ENCODE measurements at places on chromosomes 7 and 10. TPM values are rescaled to one million over a fixed set of nuclear protein-coding genes. Genes with fewer than 3 reads are reported as not detected.

SYT15B gene
- 0.56 TPM for total RNA-seq

DNA sequence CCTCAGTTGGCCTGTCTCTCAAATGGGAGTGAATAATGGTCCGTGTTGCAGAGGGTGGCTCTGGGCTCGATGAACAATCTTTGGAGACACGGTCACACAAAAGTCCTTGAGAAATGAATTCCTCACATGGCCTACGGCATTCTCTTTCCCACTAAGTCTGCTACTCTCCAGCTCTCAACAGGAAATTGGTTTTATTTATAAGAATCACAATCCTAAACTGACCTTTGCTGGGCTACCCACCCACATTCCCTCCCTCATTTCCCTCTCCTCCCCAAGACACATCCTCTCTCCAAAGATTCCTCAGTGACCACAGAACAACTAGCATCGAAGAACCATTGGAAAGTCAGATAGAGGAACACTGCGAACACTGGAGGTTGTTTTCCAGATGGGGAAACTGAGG lies 4.7 kb downstream of the AFAP1L2 start:
- DNase-seq = no peak
- H3K4me1 ChIP-seq = no peaks in the 10 kb centered on the region
- H3K27me3 ChIP-seq = peaks cover 56% of the 10 kb centered on the region
- H3K36me3 ChIP-seq = no peaks in the 10 kb centered on the region
- no peak overlapping the region for H3K4me3 ChIP-seq

DNA sequence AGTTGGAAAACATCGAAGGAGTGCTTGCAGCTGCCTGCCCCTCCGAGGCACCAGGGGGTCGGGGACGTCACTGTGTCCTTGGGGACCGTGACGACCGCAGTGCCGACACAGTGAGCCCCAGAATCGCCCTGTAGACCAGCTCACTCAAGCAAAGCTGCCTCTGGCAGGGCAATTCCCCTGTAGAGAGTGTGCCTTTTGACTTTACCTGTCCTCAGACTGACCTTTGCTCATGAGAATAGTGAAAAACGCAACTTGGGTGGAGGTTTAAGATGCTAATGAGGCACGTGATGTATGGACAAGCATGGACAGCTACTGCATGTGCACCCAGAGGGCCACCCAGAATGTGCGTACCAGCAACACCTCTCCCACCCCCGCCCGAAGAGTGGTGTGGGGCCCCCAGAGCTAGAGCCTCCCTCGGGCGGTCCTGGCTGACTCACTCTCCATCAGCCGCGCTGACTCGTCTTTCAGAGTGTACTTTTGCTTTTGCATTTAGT lies 271.9 kb downstream of the ADARB2 start:
- H3K4me1 ChIP-seq = no peaks in the 10 kb centered on the region
- H3K4me3 ChIP-seq = no peak overlapping the region
- H3K36me3 ChIP-seq = no peaks in the 10 kb centered on the region
- no peak overlapping the region for H3K27ac ChIP-seq

SFTPA1 gene
- total RNA-seq = not detected

DNA sequence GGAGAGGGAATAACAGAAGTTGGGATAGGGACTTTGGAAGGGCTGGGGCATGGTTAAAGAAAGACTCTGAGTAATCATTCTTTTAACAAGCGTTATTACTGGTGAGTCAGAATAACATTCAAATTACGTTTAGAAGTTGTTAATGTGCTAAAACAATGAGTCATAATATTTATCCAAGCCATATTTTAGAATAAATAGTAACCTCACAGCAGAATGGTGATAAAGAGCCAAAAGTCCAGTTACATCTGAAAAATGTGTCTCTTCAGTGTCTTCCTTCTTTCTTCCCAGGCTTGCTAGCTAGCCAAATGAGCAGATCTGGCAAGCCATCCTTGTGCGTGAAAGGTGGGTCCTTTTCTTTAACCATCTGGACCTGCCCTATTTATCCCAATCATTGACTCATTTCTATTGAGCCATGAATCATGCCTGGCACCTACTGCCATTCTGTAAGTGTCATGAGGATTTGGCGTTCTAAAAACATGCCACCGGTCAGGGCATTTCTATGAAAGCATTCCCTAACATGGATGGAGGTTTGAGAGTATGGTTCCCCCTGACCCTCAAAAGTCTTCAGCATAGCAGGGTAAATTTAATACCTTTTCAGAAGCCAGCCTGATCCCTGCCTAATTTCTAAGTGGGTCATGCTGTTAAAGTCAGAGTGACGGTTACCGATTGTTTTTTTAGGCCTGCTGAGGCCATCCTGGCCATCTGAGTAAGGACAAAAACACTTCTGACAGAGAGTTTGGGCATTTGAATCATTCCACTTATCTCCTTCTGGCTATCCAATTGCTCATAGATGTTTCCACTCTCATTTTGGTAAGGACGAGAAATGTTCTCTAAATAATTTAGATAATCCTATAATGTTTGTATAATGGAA lies 26.9 kb downstream of the MYPN start:
- H3K4me1 ChIP-seq = peaks cover 22% of the 10 kb centered on the region
- no peaks in the 10 kb centered on the region for H3K27me3 ChIP-seq
- no peaks in the 10 kb centered on the region for H3K36me3 ChIP-seq
- H3K4me3 ChIP-seq = peak overlapping the region; percentile 23
- DNase-seq = peak; percentile 92

DNA sequence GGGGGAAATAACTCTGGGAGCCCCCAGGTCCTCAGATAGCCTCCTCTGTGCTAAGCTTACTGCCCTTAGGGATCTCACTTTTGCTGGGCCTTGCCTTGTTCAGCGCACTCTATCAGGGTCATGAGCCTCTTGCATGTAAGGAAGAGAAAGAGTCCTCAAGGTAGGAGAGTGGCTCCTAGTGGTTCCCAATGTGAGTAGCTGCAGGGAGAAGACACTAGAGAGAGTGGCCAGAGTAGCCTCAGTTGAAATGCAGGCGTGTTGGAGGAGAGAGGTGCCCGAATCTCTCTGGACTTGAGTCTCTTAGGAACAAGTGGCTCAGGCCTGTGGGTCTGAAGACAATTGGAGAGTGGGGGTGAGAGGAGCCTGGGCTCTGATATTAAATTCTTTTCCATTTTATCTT lies 94.3 kb upstream of the SORCS3 start:
- no peaks in the 10 kb centered on the region for H3K27me3 ChIP-seq
- no peak overlapping the region for H3K27ac ChIP-seq
- H3K4me1 ChIP-seq = no peaks in the 10 kb centered on the region
- no peaks in the 10 kb centered on the region for H3K36me3 ChIP-seq
- DNase-seq = no peak

AS3MT gene
- total RNA-seq = 7.5 TPM

- no peak overlapping the region for H3K27ac ChIP-seq
- no peaks in the 10 kb centered on the region for H3K36me3 ChIP-seq
- no peak overlapping the region for H3K4me3 ChIP-seq
- peak; percentile 12 for DNase-seq
Measured at GRCh38 chr7:16130111-16131110, 290.9 kb downstream of the CRPPA start.

GRCh38 chr7:21367081-21367480 lies 60.8 kb upstream of the SP4 start:
- no peaks in the 10 kb centered on the region for H3K27me3 ChIP-seq
- H3K36me3 ChIP-seq = no peaks in the 10 kb centered on the region
- no peaks in the 10 kb centered on the region for H3K4me1 ChIP-seq

ATG9B gene
- 0.18 TPM for total RNA-seq

DNA sequence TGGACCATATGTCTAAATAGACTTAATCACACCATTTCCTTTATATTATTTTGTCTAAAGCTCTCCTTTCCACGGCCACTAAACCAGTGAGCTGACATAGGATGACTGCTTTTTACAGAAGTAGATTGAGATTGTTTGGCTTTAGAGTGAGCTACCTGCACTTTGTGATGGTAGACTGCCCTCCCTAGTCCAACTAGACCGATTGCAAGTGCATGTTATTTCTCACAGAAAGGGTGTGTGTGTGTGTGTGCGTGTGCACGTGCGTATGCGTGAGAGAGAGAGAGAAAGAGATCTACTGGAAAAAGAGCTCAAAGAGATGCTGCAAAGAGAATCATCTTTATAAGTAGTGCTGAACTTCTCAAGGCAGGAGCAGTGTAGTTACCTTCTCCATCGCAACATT lies 60.7 kb downstream of the VCL start:
- H3K4me3 ChIP-seq = no peak overlapping the region
- peaks cover 21% of the 10 kb centered on the region for H3K4me1 ChIP-seq
- H3K27me3 ChIP-seq = no peaks in the 10 kb centered on the region
- peaks cover 10% of the 10 kb centered on the region for H3K36me3 ChIP-seq

DNA sequence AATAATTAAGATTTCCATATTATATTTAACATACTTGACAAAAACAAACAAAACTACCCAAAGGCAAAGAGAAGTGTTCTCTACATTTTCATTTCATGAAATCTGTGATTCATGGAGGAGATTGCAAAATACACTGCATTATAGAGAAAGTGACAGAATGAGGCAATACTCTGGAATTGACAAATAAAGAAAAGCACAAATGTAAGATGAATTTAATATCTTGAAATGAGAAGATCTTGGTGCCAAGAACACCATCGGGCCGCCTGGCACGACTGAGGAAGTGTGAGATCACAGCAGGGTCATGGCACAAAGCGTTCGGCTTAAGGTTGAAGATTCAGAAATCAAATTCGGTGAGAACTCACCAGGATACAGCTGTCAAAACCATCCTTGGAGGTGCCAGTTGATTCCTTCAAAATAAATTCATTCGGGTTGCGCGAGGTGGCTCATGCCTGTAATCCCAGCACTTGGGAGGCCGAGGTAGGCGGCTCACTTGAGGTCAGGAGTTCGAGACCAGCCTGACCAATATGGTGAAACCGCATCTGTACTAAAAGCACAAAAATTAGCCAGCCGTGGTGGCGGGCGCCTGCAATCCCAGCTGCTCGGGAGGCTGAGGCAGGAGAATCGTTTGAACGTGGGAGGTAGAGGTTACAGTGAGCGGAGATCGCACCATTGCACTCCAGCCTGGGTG lies 174.0 kb upstream of the PFKP start:
- no peak for DNase-seq
- H3K36me3 ChIP-seq = no peaks in the 10 kb centered on the region
- H3K4me1 ChIP-seq = no peaks in the 10 kb centered on the region
- H3K4me3 ChIP-seq = no peak overlapping the region
- H3K27ac ChIP-seq = no peak overlapping the region

PSMC2 gene
- 353 TPM for total RNA-seq

GRCh38 chr10:62850646-62851045 lies 34.5 kb upstream of the EGR2 start:
- H3K27ac ChIP-seq = no peak overlapping the region
- peaks cover 3% of the 10 kb centered on the region for H3K27me3 ChIP-seq
- DNase-seq = no peak
- H3K36me3 ChIP-seq = no peaks in the 10 kb centered on the region
- no peaks in the 10 kb centered on the region for H3K4me1 ChIP-seq

- H3K4me3 ChIP-seq = no peak overlapping the region
- H3K27ac ChIP-seq = no peak overlapping the region
- no peaks in the 10 kb centered on the region for H3K36me3 ChIP-seq
- no peaks in the 10 kb centered on the region for H3K4me1 ChIP-seq
- DNase-seq = no peak
- H3K27me3 ChIP-seq = no peaks in the 10 kb centered on the region
Measured at GRCh38 chr10:121556455-121556854, 41.8 kb downstream of the FGFR2 start.

RADIL gene
- total RNA-seq = not detected

AUTS2 gene
- 1.4 TPM for total RNA-seq
